Spinal cord (tissue), 10 donors: ENCODE measurements at places on chromosomes 2 and 18. TPM values are rescaled to one million over a fixed set of nuclear protein-coding genes. Genes with fewer than 3 reads are reported as not detected.

Gene IL1F10
- not detected for total RNA-seq

Gene GATA6
- total RNA-seq: 4.6 TPM

- no peak for DNase-seq
Observed at GRCh38 chr2:104889960-104890684, 36.2 kb downstream of the POU3F3 start.

- no peak for DNase-seq
Observed at GRCh38 chr2:127464470-127465257, 46.4 kb downstream of the PROC start.

DNA sequence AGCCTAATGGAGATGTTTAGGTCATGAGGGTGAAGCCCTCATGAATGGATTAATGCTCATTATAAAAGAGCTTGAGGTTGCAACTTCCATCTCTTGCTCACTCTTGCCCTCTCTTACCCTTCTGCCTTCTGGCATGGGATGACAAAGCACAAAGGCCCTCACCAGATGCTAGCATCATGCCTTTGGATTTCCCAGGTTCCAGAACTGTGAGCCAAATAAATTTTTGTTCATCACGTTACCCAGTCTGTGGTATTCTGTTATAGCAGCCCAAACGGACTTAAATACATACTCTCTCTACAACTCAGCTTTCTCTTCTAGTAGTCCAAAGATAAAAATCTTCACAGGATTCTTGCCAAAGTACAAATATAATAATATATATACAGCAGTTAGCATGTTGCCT is 75.8 kb downstream of the LNPK start:
- DNase-seq: no peak

- DNase-seq: no peak
Observed at GRCh38 chr18:62744076-62744968, 29.0 kb downstream of the PHLPP1 start.

DNA sequence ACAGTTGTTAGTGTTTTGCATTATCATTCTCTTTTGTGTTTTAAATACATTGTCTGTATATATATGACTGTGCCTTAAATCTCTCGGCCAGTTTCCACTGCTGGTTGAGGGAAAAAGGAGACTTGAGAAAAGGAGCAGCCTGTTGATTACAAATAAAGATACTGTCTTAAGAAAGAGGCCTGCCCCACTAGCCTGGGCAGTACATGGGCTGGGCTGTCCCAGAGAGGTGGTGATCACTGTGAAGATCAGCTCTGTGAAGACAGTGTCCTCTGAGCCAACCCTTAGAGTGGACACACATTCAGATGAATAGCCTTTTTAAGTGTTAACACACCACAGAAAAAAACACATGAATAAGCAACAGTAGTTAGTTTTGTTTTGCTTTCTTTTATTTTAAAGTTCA is 10.0 kb upstream of the OTX1 start:
- no peak for DNase-seq

- no peak for DNase-seq
Observed at GRCh38 chr2:96897491-96898134, 27.7 kb upstream of the SEMA4C start.
